Central memory CD4-positive, alpha-beta T cell (primary cell): ENCODE measurements at places on chromosomes 5 and 9.
A peak's percentile ranks its signal among the peaks of the same experiment; 100 is the strongest.

- DNase-seq = no peak
These were observed 365.1 kb upstream of the RIOK2 start for GRCh38 chr5:97547999-97548738.

DNA sequence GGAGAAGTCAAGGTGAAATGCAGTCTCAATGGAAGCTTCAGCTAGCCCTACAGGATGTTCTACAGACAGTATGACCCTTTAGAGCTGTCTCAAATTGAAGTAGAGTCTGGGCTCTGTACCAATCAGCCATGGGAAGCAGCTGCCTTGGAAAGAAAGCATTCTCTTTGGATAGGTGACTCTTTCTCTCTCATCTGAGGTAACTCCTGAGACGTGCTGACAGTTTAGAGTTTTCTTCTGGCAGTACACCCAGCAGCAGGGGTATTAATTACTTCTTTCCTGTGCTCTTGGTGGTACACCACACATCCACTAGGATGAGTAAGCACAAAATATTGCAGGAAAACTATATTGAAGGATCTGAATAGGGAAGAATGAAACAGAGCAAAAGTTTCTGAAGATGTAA lies 329.6 kb upstream of the RGMB start:
- DNase-seq = no peak

DNA sequence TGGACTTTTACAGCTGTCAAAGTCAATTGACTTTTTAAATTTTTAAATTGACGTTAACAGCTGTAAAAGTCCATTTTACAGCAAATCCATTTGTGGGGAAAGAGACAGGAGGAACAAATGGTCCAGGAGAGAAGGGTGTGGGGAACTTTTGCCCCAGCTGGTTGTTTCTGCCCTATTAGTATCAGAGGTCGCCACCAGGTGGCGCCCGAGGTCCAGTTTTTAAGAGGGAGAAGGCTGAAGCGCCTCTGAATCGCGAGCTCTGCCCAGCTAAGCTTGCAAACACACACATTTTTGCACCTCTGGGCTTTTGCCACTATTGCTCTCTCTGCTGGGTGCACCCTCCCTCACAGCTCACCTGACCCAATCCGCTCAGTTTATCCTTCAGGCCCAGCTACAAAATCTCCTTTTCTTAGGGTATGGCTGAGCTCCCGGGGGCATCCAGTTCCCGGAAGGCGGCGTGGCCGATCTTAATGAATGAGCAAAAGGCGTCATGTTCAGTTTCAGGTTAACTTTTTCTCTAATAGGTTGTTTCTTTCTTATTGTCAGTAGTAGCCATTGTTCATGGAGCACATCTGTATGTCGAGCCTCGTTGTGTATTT lies 6.3 kb upstream of the TTLL11 start:
- peak; percentile 65 for DNase-seq

GRCh38 chr9:12884736-12885395 lies 110.0 kb downstream of the LURAP1L start:
- DNase-seq = no peak

- no peak for DNase-seq
These were observed 209.6 kb upstream of the ST8SIA4 start for GRCh38 chr5:101112645-101113044.

DNA sequence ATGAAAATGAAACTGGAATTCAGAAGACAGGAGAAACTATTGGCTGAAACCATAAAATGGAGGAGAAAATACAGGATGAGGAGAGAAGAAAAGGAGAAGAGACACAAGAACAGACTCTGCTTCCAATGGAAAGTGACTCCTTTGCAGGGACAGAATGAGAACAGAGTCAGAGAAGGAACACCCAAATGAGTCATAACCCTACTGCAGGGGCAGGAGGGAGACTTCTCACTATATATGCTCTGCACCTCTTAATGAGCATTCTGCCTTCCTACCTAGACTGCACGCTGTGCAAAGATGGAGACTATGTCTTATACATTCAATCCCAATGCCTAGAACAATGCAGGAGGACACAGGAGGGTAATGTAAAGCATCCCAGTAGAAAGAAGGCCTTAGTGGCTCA lies 2.1 kb downstream of the SAXO1 start:
- no peak for DNase-seq

GRCh38 chr5:25458628-25459027 lies 813.9 kb upstream of the CDH10 start:
- DNase-seq = no peak

- no peak for DNase-seq
These were observed 32.7 kb upstream of the CDKN2B start for GRCh38 chr9:22041775-22042174.

GRCh38 chr5:160363211-160363610 lies 7.2 kb downstream of the C1QTNF2 start:
- DNase-seq = no peak

GRCh38 chr5:116389601-116390000 lies 185.0 kb downstream of the SEMA6A start:
- no peak for DNase-seq

DNA sequence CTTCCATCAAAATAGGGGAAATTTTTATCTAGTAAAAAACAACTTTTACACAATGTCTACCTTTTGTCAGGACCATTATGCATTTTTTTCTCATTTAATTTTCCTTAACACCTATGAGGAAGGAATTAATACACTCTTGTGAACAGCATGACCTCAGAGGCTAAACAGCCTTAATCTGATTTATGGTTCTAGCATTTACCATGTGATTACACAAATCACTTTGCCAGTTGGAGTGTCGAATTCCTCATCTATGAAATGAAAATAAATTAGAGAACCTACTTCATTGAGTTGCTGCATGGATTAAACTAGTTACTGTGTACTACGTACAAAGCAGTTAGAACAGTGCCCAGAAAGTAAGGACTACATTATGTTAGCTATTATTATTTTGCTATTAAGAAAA lies 187.7 kb upstream of the MPDZ start:
- no peak for DNase-seq

DNA sequence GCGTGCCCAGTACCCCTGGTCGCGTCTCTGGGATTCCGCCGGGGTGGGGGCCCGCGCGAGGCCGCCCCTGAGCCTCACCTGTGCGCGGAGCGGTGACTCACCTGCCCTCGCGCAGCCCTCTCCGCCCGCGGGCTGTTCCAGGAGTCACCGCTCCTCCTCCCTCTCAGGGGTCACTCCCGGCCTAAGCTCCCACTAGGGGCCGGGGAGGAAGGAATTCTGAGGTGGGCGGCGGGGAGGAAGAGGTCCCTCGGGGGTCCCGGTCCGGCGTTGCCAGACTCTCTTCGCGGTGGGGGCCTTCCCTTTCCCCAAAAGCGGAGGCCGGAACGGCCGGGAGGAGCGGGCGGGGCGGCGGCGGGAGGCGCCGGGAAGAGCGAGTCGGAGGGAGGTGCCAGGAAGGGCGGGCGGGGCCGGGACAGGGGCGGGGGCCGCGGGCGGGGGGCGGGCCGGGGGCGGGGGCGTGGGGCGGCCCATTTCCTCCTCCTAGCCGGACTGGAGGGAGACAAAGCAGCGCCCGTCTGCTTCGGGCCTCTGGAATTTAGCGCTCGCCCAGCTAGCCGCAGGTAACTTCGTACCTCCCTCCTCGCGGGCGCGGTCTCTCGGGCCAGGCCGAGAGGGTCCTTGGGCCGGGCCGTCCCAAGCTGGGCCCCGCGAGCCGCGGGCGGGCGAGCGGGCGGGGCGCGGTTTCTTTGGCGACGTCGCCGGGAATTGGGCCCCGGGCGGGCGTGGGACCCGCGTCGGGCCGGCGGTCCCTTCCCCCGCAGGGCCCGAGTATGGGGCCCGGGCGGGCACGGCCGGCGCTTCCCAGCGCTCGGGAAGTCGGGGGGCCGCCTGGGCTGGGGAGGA lies at the start of gene CTNNA1:
TSS of gene CTNNA1 (plus strand) at position 475 of the 843 bp plus-strand sequence. CDS start 28,500 bp downstream, outside the sequence.
- DNase-seq = peak; percentile 25

DNA sequence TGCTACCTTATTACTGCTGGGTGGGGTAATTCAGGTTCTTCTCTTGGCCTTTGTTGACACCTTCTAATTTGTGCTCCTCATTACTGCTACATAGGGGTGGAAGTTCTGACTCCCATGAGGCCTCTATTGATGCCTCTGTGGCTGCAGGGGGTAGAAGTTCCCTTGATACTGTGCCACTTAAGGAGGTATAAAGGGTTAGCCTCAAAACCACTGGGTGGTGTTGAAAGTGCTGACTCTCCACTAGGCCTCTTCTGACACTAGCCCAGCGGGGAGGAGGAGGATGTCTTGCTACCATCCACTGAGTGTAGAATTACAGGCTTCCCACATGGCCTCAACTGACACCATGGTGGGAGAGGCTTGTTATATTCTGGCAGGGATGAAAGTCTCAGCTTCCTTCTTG lies 36.7 kb upstream of the CCDC112 start:
- DNase-seq = no peak

GRCh38 chr9:17081814-17082213 lies 53.0 kb upstream of the CNTLN start:
- no peak for DNase-seq

DNA sequence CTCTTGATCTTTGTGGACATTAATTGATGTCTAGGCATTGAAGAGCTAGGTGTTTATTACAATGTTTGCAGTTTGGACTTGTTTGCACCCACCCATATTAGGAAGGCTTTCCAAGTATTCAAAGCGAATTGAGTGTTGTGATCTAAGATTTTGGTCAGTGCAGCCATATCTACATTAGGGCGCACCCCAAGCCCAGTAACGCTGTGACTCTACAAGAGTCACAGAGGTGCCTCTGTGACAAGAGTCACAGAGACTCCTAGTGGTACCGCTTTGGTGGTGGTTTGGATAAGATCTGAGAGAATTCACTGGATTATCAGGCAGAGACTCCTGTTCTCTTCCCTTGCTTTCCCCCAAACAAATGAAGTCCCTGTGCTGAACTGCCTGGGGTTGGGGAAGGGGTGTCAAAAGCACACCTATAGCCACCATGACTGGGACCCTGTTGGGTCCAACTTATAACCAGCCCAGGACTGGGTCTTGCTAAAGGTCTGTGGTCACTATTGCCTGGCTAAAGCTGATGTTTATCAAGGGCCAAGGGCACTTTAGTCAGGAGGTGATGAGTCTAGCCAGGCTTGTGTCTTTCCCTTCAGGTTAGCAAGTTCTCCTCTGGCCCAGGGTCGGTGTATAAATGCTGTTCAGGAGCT lies 114.1 kb upstream of the RIOK2 start:
- DNase-seq = no peak

DNA sequence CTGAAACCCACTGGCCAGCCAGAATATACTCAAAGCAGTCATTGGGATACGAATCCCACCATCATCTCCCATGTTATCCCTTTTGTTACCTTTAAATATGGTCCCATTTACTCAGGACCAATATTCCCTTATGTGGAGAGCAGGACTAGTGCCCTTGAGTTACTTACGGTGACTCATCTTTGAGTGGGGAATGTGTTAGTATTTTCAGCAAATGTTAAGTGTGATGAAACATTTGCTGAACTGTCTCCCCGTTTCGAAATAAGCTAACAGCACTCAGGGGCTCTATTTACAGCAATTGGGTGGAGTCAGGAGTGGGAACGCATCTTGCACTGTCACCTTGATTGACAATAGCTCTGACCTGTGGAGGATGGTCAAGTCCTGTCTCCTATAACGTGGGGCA lies 67.4 kb downstream of the CTSL start:
- no peak for DNase-seq

DNA sequence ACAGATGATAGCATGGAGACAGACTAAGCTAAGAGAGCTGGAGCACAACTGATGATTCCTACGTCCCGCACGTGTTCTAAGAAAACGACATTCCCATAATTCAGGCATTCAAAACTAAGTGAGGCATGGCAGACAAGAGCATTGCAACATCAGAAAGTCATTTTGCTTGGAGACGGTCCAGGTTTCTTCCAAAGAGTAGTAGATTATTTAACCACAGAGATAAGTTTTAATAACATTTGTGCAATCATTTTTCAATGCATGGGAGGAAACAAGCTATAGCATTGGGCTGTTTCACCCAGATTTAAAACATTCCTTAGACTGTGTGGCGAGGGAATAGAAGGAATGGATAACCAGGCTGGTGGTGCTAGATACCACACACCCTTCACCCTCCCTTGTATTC lies 117.2 kb downstream of the APBA1 start:
- DNase-seq = no peak

- DNase-seq = no peak
These were observed 348.9 kb upstream of the RFX3 start for GRCh38 chr9:3874449-3875360.

GRCh38 chr5:67038817-67039603 lies 157.6 kb downstream of the CD180 start:
- no peak for DNase-seq

- no peak for DNase-seq
These were observed 15.3 kb downstream of the ALDH1A1 start for GRCh38 chr9:72937545-72937944.

DNA sequence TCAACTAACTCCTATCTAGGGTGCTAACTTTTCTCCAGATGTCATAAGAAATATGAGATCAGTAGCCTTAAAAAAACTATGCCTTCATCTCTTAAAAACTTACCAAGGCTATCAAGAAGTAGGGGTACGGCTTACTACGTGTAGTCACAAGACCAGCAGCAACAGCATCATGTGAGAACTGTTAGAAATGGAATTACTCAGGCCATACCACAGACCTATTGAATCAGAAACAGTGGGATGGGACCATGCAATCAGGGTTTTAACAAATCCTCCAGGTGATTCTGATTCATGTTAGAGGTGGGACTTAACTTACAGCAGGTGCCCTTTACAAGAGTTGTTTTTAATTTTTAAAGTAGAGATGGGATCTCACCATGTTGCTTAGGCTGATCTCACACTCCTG lies 4.6 kb downstream of the IFNE start:
- DNase-seq = no peak

DNA sequence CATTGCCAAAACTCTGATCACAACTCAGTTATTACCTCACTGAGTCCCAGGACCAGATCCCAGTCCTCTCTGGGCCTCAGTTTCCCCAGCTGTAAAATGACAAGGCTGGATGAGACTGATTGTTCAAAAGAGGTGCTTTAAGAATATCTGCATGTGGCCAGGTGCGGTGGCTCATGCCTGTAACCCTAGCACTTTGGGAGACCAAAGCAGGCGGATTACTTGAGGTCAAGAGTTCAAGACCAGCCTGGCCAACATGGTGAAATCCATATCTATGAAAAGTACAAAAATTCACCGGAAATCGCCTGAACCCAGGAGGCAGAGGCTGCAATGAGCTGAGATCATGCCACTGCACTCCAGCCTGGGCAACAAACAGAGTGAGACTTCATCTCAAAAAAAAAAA lies 8.3 kb downstream of the ATOX1 start:
- no peak for DNase-seq

- no peak for DNase-seq
These were observed 40.1 kb downstream of the GGTA1 start for GRCh38 chr9:121459513-121459912.

- no peak for DNase-seq
These were observed 112.6 kb upstream of the CPEB4 start for GRCh38 chr5:173775261-173776197.
